ENCODE measurements at places on chromosomes 2 and 18.

GRCh38 chr2:205787761-205788160 lies 105.5 kb downstream of the NRP2 start:
- DNase-seq, result no peak

DNA sequence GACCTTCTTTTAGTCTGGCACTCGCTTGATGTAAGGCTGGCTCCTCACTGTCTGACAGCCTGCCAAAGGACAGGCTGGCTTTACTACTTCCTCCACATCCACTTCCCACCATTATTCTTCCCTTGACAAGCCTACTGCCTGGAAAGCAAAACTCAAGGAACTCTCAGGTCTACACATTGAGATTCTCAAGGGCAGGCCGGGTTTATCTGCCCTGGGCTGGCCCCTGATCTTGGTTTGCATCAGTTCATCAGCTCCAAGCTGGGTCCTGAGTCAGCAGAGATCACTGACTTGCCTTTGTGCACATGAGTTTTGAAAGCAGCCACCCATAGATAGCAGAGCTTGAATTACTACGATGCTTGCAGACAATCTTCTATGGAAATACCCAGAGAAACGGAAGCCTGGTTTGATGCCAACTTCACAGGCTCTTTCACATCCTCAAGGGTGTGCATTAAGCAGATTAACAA lies 53.9 kb downstream of the KCTD18 start:
- no peak for DNase-seq

DNA sequence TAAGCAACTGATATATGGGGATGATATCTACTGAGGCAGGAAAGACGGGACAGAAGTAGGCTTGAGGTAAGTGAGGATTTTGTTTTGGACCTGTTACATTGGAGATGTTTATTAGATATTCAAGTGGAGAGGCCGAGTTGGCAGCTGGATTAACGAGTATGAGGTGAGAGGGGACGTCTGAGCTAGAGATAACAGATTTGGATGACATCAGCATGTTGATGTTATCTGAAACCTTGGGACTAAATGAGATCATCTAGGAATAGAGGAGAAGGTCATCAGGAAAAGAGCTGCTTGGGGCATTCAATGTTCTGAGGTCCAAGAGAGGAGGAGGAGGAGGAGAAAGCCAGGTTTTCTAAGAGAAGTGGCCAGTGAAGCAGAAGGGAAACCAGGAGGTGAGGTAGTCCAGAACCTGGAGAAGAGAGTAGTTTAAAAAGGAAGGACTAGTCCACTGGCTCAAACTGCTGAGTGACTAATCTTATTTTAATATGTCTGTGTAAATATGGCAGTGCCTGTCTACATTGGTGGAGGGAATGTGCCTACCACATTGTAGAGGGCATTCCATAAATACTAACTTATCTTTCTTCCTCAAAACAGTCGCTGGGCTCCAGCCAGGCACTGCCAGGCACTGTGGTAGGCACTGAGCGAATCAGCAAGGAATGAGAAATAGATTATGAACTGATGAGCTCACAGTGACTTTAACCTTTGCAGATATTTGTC lies 488.3 kb downstream of the DLGAP1 start:
- DNase-seq, result no peak

- DNase-seq, result no peak
Observed at GRCh38 chr2:241842620-241843211, 16.0 kb downstream of the PDCD1 start.

- DNase-seq, result no peak
Observed at GRCh38 chr2:64221935-64222334, 77.7 kb upstream of the PELI1 start.

GRCh38 chr2:219457784-219458369 lies 23.2 kb downstream of the SPEG start:
- no peak for DNase-seq

DNA sequence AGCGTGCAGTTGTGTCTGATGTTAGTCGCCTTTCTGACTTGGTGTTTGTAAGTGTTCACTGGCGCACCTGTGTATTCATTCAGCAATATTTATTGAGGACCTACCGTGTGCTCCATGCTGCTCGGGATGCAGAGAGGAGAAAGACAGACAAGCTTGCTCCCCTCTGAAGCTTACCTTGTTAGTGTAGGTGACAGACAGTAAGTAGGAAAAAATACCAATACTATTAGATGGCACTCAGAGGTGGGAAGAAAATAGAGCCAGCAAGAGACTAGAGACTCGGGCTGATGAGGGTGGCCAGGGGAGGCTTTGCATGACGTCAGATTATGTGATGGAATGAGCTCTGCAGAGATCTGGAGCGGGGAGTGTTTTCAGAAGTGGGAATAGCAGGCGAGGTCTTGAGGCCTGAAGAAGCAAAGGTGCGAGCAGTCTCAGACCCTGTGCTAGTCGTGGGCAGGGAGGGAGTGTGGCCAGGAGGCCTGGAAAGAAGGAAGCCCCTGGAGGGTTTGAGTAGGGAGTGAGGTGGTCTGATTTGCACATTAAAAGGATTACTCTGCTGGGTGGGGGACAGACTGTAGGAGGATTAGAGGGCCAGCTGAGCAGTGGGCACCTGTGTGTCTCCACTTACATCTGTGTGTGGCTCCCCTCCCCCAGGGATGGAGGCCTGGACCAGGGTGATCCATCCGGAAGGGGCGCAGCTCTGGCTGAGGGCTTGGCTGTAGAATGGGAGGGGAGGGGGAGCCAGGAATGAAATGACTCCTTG lies 11.8 kb downstream of the MTCL1 start:
- no peak for DNase-seq

DNA sequence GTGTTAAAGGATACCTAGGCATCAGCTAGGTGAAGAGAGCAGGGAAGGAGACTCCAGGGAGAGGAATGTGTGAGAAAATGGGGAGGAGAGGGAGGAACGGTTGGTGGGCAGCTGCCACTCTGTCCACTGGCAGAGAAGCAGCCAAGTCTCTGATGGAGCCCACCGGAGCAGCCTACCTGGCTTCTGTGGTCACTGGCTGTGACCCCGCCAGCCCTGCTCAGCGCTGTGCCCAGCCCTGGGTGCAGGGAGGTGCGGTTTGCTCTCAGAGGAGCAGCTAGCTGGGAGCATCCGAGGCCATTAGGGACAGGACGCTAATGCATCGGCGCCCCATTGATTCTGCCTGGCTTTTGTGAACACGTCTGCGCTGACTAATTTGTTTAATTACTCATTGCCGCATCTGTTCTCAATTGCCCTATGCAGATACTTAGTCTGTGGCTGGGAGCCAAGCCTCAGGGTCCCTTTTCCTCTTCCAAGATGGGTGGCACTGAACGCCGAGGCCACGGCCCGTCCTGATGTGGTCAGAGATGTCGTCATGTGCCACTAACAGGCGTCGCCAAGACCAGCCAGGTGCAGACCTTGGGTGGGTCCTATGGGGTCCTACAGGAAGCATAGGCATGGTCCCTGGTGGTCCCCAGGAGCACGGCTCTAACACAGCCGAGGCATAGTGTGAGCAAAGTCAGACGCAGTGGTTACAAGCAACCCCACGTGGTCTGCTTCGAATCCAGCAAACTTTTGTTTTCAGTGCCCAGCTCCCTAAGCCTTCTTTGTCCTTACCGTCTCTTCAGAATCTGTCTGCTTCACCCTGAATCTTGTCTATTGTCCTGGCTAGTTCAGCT lies 82.0 kb downstream of the RRM2 start:
- no peak for DNase-seq

- DNase-seq, result no peak
Observed at GRCh38 chr18:67451960-67452359, 64.6 kb downstream of the DSEL start.

DNA sequence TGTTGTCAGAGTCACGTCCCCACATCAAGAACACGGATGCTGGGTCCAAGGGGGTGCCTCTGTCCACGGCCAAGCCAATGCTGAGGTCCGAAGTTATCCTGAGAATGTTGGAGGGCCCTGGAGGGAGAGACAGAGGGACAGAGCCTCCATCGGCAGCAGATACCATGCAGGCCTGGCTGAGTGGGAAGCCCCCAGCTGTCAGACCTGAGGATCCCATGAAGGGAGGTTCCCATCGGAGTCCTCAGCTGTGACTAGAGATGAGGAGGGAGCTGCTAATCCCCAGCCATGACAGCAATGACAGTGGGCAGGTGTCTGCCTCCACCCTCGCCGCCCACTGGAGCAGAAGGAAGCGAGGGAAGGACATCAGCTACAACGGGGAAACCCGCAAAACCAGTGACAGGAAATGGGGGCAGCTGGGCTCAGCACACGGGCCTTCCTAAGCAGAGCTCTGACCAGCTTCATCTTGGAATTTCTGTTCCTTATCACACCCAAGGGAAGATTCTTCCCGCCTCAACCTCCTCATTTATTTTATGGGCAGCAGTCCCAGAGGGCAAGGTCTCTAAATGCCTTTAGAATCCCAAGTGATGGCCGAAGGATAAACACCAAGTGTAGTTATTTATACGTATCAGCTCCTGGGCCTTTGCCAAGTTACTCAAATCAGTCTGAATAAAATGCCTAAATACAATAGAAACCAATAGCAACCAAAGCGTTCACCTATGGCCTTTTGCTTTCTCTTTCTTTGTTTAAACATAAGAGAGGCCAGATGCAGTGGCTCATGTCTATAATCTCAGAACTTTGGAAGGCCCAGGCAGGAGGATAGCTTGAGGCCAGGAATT lies 32.2 kb downstream of the FAM178B start:
- DNase-seq, result no peak

- DNase-seq, result no peak
Observed at GRCh38 chr2:235034265-235035118, 82.7 kb downstream of the SH3BP4 start.

GRCh38 chr2:144217853-144218633 lies 301.9 kb downstream of the ZEB2 start:
- DNase-seq, result no peak

DNA sequence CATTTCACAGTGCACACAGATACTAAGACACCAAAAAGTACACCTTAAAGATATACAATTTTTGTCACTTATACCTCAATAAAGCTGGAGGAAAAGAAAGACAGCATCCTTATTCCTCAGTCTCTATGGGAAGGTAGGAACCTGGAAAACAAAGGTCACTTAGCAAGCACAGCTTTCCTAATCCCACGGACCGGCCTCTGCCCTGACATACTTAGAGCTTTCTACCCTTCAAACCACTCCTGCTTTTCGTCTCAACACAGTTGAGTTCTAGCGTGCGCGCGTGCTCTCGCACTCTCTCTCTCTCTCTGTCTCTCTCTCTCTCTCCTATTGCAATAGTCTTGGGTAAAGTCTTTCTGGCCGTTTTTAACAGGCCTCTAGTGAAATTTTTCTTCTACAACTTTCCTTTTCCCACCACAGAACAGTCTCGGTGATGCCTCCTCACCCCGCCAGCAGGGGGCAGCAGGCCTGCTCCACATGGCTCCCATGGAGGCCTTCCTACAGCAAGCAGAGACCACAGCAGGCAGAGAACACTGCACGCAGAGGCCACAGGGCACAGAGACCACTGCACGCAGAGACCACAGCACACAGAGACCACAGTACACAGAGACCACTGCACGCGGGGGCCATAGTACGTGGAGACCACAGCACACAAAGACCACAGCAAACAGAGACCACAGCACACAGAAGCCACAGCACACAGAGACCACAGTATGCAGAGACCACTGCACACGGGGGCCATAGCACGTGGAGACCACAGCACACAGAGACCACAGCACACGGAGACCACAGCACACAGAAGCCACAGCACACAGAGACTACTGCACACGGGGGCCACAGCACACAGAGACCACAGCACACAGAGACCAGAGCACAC lies 106.9 kb downstream of the FBXO15 start:
- DNase-seq, result peak; percentile 36

GRCh38 chr18:21439431-21439846 lies 161.1 kb downstream of the ESCO1 start:
- DNase-seq, result no peak

DNA sequence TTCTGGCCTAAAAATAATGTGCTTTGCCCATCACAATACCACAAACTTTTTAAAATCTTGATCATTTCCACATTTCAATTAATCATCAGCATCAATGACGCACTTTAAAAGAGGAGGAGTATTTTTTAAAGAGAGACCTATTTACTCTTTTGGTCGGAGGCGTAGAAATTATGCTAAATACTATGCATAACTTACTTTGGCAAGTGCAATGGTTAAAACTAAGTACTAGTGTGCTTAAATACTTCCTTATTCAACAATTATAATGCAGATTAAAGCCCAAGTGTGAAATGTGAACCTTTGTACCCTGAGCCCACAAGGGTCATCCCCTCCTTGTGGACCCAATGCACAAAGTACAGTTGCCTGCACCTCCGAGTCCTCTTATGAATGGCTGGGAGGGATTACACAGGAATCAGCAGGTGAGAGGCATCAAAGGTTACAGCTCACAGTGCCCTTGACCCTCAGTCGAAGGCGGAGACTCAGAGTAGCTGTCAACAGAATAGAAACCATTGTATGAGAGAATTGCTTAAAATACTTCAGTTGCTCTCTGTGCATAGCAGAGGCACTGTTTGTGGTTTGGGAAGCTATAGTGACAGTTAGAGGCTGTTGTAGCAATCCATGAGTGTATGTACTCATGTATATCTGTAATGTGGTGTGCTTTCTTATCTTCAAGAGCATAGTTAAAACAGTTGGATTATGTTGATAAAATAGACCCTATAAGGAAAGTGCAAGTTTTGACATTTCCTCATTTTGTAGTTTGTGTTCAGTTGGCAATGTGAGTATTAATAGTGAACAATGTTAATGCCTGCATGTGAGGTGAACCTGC lies 151.7 kb upstream of the ITGA4 start:
- peak; percentile 11 for DNase-seq

- DNase-seq, result no peak
Observed at GRCh38 chr2:231531883-231532755, 1.9 kb upstream of the NMUR1 start.

DNA sequence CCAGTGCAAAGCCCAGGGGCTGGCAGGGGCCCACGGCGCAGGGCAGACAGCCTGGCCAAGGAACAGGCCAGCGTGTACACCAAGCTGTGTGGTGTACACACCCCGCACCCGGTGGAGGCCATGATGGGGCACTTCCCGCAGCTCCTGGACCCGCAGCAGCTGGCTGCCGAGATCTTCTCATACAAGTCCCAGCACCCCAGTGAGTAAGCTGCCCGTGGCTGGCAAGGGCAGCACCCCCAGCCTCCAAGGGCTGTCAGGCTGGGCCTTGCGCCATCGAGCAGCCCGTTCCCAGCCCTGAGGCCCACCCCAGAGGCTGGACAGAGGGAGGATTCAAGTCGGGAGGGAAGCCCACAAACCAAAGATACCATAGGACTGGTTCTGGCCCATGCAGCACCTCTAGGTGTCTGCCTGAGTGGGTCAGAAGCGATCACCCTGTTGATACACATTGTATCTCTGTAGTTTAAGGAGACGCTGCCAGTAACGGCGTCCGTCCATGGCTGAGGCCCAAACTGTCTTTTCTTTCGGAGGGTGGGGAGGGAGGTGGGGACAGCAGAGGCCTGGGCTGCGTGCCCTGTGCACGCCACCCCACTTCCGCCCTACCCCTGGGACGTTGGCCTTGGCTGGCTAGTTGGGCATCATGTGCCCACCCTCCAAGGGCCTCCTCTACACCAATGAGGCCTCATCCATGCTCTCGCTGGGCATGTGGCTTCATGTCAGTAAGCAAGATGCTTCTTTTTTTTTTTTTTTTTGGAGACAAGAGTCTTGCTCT lies 16.8 kb upstream of the MTERF4 start:
- DNase-seq, result no peak

DNA sequence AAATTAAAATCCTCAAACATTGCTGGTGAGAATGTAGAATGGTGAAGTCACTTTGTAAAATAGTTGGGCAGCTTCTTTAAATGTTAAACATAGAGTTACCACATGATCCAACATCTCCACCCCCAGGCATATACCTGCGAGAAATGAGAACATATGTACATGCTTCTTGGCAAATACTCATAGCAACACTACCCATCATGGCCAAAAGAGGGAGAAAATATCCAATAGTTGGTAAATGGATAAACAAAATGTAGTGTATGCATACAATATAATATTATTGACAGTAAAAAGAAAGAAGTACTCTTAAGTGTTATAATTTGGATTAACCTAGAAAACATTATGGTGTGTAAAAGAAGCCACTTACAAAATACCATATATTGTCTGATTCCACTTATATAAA lies 185.9 kb downstream of the CDH7 start:
- no peak for DNase-seq

Measured in neural crest cell (in vitro differentiated cells).